Stimulated activated CD8-positive, alpha-beta memory T cell treated with anti-CD3 and anti-CD28 coated beads, Interleukin-4, amount 100 ng/mL, for 24 hours (primary cell): ENCODE measurements at places on chromosomes 2 and 18.

GRCh38 chr2:30768708-30769480, 38.4 kb downstream of the CAPN13 start:
- no peak for DNase-seq

DNA sequence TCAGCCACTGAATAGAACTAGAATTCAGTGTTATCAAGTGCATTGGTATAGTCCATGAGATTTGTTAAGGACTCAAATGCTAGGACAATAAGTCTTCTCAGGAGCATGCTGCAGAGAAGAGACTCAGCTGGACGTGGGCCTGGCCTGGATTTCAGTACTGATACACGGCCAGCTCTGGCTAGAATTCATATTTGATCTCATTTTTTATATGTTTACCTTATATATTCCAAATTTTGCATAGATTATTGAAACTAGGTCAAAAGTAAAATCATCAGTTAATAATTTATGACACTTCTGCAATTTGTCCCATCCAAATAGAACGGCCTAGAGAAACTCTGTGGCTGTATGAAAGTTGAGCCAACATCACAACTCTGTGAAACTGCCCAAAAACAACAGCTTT, 262.0 kb downstream of the DLGAP1 start:
- no peak for DNase-seq

DNA sequence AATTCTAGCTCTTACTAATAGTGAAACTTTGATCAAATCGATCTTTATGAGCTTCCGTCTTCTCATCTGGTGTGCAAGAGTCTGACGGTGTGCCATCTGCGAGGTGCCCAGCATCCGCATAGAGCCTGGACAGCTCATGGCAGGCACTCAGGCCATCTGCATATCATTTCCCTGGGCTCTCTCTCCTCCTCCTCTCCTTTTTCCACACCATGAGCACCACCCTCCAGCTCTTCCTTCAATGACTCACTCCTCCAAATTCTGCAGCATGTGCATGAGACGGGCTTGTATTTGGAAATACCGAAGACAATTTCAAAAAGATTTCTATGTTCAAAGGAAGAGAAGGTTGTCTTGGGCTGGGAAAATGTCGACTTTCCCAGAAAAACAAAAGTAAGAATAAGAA, 161.1 kb downstream of the CCBE1 start:
- no peak for DNase-seq

GRCh38 chr18:27483276-27483675, 298.2 kb upstream of the CHST9 start:
- no peak for DNase-seq

DNA sequence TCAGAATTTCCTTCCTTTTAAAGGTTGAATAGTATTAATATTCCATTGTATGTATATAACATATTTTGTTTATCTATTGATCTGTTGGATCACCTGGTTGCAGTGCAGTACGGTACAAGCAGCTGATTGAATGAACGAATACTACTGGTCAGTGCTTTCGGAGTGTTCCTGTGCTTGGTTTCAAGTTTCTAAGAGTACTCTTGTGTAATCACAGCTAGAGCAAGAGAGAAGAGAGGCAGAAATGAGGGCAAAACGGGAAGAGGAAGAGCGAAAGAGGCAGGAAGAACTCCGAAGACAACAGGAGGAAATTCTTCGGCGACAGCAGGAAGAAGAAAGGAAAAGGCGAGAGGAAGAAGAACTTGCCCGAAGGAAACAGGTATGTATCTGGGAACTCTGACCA, 40.3 kb upstream of the KCNJ13 start:
- no peak for DNase-seq

DNA sequence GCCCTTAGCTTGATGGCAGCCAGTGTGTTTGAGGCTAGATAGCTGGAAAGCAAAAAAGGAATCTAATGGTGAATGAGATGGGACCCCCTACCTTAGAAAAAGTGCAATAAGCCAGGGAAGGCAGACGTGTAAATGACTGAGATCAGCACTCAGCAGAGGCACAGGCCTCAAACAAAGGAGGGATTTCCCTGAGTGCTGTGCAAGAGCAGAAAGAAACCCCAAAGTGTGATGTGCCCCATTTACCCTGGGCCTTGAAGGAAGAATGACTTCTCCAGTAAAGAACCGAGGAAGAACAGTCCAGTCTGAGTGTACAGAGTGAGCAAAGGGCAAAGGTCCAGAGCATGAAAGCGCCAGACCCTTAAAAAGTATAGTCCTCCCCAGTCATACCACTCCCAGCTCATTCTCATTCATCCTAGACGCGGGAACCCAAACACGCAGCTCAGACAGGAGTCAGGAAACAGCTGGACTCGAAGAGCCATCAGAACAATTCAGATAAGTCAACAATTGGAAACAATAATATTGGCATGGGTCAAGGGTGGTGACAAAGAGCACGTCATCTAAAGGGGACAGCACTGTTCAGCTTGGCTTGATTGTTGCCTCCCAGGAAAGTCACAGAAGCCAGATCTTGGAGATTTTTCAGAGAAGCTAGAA, 121.7 kb downstream of the INO80D start:
- DNase-seq: no peak
